Stimulated activated CD8-positive, alpha-beta memory T cell treated with anti-CD3 and anti-CD28 coated beads, Interleukin-7, amount 100 ng/mL, for 48 hours (primary cell): ENCODE measurements at places on chromosomes 12 and 14.

- no peak for DNase-seq
These were observed 28.2 kb downstream of the RPGRIP1 start for GRCh38 chr14:21308132-21308478.

DNA sequence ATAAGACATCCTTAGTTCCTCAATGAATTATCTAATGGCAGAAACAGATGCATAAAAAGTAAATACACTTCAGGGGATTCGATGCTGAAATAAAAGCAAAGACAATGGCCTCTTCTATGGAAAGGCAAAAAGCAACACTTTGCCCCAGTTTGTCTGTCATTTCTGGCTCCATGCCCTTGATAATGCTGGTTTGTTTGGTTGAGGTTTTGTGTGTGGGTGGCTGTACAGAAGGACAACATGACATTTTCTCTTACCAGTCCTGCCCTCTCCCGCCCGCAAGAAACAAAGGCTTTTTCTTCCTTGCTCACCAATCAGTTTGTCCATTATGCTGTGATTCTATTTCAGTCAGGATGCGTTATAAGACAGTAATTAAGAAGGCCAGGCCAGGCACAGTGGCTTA lies 18.1 kb upstream of the WDR89 start:
- DNase-seq, result no peak

- no peak for DNase-seq
These were observed 84.3 kb upstream of the GTF2A1 start for GRCh38 chr14:81305065-81305464.

GRCh38 chr14:68806526-68807147 lies 13.8 kb upstream of the ZFP36L1 start:
- DNase-seq, result no peak

GRCh38 chr12:100437038-100437841 lies 36.4 kb upstream of the NR1H4 start:
- no peak for DNase-seq

GRCh38 chr12:98745578-98746391 lies 100.7 kb downstream of the APAF1 start:
- peak; percentile 55 for DNase-seq

DNA sequence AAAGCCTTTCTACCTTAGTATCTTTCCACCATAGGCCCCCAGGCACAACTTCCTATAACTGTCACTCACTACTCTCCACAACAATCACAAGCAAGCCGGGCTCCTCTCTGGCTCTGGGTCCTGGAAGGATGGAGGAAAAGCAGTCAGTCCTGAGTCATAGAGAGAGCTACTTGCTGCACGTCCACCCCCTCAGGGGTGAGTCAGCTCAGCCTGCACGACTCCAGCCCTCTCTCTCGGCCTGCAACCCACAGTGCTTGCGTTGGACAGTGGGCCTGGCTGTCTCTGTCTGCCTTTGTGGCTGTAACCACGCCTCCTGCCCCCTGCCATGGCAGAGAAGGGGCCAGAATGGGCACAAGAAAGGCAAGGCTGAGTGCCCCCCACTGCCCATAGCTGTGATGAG lies 154.1 kb upstream of the FKBP4 start:
- DNase-seq, result peak; percentile 38

DNA sequence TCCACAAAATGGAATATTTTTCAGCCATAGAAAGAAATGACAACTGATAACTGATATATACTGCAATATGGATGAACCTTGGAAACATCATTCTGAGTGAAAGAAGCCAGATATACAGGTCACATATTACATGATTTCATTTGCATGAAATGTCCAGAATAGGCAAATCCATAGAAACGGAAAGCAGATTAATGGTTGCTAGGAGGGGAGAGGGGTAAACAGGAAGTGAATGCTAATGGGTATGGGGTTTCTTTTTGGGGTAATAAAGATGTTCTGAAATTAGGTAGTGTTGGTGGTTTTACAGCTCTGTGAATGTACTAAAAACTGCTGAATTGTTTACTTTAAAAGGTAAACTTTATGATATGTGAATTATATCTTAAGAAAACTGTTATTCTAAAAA lies 6.5 kb downstream of the RAD51AP1 start:
- DNase-seq, result no peak

- DNase-seq, result no peak
These were observed 6.1 kb upstream of the GPRC5A start for GRCh38 chr12:12885096-12885792.

- no peak for DNase-seq
These were observed 1.3 kb upstream of the PABPN1 start for GRCh38 chr14:23319746-23320583.

DNA sequence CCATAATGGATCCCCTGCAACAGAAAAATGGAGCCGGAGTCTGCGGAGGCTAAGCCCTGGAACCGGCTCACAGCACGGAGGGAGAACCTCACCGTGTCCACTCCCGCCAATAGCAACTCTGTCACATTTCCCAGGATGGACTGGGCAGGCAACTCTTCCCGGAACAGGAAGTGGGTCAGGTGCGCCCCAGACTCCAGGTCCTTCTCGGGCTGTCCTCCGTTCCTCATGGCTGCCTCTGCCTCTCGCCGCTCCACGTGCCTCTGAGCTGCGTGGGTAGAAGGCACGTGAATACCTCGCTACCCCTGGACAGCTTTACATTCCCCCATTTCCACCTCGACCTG lies 2.2 kb downstream of the CYP27B1 start:
- no peak for DNase-seq
